ENCODE measurements at places on chromosomes 7 and 10.

- DNase-seq, result no peak
These were observed 166.0 kb downstream of the NRG3 start for GRCh38 chr10:82041018-82041417.

DNA sequence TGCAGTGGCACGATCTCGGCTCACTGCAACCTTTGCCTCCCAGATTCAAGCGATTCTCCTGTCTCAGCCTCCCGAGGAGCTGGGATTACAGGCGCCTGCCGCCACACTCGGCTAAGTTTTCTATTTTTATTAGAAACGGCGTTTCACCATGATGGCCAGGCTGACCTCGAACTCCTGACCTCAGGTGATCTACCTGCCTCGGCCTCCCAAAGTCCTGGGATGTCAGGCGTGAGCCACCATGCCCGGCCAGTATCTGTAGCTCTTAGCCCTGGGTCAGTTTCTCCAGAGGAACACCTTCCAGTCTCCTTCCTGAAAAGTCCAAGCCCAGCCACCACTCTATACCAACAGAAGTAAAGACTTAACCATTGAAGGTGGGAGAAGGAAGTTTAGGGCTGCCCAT lies 15.2 kb upstream of the ZKSCAN1 start:
- DNase-seq, result no peak

DNA sequence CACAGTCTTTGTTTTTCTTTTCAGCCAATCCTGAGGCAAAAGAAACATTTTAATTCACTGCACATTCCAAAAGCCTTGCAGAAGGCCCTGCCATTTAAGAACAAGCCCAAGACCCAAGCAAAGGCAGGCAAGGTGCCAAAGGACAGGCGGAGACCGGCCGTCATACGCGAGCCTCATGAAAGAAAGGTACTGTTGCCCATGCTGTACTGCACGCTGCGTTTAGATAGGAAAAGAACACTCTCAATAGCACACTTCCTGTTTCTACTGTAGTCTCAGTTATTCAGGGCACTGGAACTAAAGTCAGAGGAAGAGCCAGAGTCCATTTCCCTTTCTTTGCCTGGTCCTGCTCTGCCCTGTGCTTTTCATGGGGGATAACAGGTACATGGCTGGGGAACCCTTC lies 47.6 kb downstream of the BMS1 start:
- DNase-seq, result no peak

DNA sequence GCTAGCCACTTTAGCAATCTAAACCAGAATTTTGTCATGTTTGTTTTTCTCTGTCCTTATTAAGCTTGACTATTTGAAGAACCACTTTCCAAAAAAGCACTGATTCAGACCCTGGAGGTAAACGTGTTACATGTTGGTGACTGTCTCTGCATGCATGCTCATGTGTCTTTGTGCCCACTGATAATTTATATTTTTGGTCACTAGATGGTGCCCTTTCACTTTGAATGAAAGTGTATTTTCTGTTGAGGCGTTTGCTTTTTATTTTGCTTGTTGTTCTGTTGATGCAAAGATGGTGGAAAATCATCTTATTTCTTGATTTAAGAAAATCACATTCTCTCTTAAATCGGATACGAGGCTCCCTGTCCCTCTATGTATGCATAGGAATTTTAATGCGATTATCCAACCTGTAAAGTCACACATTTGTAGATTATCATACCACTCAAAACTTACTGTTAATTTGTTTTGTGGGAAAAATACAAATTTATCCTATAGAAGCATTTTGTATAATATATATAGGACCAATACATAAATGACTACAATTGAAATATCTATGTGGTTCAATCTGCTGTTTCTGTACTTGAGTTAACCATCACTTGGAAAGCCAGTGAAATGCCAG lies 269.3 kb downstream of the BICC1 start:
- no peak for DNase-seq

DNA sequence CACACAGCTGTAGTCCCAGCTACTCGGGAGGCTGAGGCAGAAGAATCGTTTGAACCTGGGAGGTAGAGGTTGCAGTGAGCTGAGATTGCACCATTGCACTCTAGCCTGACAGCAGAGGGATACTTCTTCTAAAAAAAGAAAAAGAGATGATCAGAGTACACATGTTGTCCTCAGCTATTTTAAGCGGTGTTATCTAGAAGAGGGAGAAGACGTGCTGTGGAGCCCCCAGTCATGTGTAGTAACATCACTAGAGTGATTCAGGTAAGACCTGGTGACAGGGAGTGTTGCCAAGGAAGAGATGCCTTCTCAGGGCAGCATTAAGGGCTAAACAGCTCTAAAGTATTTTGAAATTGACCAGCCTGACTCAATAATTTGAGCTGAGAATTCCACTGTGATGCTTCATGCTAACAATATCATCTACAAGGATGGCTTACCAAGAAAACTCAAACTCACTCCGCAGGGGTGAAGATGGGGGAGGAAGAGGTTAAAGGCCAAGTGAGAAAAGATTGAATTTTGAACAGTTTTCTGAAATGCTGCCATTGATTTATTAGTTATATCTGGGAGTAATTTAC lies 97.4 kb downstream of the KLF6 start:
- DNase-seq, result no peak

- no peak for DNase-seq
These were observed 17.5 kb downstream of the CFAP69 start for GRCh38 chr7:90262438-90262837.

DNA sequence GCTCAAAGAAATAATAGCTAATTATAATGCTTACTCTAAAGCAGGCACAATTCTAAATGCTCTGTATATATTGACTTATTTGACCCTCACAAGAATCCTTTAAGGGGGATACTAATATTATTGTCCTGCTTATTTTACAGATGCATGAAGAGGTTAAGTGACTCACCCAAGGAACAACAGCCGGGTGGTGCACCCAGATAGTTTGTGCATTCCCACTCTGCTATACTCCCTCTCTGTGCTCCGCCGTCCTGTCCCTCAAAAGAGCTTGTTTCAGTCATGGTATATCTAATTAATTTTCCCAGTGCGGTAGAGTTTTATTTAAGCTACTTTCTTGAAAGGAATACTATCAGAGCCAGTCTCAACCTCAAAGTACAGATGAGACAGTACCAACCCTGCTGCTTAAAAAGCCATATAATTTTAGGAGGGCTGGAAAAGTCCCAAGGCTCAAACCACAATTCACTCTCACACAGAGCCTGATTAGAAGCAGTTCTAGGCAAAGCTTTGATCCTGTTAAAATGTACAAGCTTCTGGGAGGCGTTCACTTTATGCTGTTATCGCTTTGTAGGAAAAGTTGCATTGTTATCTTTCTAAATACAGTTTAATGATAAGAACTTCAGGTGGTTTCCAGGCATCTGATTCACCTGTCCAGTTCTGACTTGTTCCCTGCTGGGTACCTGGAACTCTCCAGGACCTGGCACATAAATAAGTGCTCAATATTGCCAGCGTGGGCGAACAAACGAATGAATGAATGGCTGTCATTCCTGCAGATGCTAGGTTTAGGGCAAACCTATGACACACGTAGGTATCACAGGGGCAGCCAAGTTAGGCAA lies 261.5 kb upstream of the KLF14 start:
- DNase-seq, result no peak

DNA sequence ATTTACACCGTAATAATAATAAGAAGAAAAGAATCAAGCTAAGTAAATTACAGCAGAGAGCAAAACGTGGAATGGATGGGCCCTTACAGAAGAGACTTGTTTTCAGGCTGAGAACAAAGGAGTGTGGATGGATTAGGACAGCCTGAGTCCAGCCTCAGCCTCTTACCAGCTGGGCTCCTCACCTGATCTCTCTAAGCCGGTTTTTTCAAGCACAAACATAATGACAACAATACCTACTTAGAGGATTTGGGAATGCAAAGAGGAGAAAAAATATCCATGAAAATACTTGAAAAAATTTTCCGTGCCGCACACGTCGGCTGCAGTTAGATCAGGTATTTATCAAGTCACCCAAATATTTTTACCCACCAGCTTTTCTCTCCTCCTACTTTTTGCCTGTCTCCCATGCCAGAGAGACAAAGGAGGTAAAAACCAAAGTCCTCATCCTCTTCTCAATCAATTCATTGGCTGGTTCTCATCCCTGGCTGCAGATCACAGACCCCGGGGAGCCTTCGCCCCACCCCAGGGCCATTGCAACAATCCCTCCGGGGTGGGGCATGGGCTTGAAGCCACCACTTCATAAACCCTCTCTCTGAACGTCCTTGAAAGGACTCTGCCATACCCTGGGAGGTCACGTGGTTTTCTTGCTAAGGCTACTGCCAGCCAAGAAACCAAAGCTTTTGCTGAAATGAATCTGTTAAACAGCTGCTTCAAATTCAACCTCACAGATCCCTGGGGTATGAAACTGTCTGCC lies 29.7 kb upstream of the GTF2I start:
- no peak for DNase-seq

DNA sequence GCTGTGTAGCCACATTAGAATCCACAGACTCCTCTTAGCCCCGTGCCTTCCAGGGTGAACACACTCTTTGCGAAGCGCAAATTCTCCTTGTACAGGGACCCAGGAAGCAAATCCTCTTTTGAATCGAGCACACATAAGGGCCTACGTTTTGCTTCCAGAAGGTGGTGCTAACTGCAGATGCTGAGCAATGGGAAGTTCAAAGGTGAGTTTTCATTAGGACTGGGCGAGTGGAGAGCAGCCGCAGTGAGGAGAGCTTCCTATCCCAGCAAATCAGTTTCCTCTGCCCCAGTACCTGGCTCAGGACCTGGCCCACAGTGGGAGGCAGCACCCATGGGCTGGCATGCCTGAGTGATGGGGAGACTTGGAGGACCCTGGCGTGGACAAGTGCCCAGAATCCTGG lies 23.5 kb upstream of the GPR26 start:
- DNase-seq, result no peak

GRCh38 chr7:106462914-106463482 lies 178.2 kb upstream of the NAMPT start:
- DNase-seq, result no peak

GRCh38 chr7:114853189-114853588 lies 68.7 kb upstream of the MDFIC start:
- no peak for DNase-seq

GRCh38 chr7:95980167-95980566 lies 207.8 kb downstream of the DYNC1I1 start:
- DNase-seq, result no peak

- DNase-seq, result no peak
These were observed 9.5 kb downstream of the RAB18 start for GRCh38 chr10:27513451-27514191.

DNA sequence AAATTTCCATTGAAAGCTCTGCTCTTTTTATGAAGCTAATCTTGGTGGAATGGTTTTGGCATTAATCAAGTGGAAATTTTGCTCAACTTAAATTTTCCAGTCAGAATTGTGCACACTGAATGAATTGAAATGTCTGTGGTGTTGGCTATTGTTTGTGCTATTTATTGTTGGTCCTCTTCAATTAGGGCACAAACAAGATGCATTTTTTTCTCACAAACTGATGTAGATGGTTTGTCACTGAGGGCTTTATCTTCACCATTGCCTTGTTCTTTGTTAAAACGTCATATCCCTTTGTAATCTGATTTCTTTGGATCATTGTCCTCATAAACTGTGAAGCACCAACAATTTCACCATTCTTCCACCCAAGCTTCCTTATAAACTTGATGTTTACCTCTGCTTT lies 152.1 kb upstream of the RHOBTB1 start:
- DNase-seq, result no peak

DNA sequence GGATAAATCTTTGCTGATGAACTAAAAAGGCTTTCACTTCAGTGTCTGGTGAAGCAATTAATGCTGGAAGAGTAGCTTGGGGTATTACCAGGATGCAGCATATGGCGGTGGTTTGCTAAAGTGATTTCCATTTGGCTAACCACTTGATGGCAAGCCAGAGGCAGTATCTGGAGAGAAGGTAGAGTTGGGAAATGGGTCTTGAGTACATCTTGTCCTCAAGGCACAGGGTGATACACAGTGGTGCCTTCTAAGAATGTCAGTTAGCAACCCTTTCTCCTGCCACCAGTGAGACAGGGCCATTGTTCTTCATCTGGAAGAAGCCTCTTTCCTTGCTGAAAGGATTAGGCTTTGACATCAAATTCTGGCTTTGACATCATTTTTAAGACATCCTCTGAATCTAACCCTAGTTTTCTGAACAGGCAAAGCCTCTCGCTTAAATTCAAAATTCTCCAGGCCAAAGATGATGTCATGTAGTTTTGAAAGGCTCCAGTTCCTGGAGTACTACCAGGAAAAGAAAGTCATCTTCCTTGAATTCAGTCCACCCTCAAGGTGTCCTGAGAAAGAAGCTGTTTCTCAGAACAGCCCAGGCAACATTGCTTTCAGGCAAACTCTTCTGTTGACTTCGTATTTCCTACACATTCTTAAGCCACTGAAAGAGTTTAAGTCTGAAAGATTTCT lies 162.4 kb downstream of the ARID5B start:
- DNase-seq, result no peak

- no peak for DNase-seq
These were observed 57.2 kb downstream of the SUGCT start for GRCh38 chr7:40192036-40192435.

DNA sequence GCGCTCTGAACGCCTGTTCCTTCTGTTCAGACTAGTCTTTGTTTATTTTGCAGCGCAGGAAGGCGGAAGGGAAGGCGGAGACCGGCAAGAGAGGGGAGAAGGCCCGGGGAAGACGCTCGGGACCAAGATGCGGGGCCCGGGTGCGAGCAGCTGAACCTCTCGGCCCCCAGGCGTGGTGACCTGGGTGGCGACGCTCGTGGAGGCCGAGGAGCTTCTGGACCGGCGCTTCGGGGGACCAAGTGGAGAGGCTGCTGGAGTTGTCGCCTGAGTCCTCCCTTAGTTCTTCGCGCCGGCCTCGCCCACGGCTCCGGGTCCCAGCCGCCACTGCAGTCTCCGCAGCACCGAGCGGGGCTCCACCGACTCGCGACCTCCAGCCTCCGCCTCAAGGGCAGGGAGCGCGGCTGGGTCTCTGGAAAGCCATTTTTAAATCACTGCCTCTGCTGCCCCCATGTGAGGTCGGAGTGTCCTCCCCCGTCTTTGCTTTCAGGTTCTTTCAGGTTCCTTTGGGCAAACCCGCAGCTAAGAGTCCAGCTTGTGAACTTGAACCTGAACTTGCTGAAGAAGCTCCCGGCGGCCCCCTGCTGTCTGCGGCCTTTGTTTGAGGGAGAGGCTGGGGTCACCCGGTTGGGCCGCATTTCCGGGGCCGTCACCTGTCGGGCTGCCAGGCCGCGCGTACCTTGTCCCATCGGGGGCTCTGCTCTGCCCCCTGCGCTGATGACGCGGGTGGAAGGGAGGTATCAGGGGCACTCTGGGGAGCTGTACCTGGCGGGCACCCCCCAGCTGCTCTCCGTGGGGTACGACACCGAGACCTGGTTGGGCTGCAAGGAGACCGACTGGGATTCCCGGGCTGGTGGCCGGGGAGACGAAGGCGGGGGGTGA lies 136.0 kb downstream of the KIF20B start:
- DNase-seq, result no peak

- DNase-seq, result no peak
These were observed 4.3 kb upstream of the PPIF start for GRCh38 chr10:79342811-79343561.

- no peak for DNase-seq
These were observed 179.0 kb downstream of the NOC3L start for GRCh38 chr10:94183666-94184264.

- no peak for DNase-seq
These were observed 122.4 kb upstream of the KIAA1217 start for GRCh38 chr10:24086296-24087086.
